ENCODE measurements at places on chromosomes 6 and 20.
A peak's percentile ranks its signal among the peaks of the same experiment; 100 is the strongest.

DNA sequence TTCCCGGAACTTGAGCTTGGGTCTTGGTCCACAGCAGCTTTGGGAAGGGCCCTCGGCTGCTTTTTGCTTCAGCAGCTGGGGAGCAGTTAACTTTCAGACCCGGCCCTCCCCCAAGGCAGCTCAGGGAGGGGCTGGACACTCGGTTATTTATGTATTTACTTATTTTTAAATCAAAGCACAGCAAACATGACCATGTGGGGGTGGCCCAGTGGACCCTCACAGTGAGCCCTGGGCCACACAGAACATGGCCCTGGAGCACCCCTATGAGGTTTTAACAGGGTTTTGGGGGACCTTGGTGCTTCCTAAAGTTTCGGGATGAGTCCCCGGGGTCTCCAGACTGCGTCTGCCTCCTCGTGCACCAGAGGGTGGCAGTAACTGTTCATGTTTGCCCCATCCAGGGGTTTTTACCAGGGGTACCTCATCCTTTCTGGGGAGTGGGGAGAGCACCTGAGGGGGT, 26.6 kb upstream of the NPBWR2 start:
- H3K4me3 ChIP-seq: no peak overlapping the region
- H3K27ac ChIP-seq: no peak overlapping the region
- no peak for DNase-seq
- no peaks in the 10 kb centered on the region for H3K4me1 ChIP-seq
- no peaks in the 10 kb centered on the region for H3K27me3 ChIP-seq
- no peaks in the 10 kb centered on the region for H3K36me3 ChIP-seq

DNA sequence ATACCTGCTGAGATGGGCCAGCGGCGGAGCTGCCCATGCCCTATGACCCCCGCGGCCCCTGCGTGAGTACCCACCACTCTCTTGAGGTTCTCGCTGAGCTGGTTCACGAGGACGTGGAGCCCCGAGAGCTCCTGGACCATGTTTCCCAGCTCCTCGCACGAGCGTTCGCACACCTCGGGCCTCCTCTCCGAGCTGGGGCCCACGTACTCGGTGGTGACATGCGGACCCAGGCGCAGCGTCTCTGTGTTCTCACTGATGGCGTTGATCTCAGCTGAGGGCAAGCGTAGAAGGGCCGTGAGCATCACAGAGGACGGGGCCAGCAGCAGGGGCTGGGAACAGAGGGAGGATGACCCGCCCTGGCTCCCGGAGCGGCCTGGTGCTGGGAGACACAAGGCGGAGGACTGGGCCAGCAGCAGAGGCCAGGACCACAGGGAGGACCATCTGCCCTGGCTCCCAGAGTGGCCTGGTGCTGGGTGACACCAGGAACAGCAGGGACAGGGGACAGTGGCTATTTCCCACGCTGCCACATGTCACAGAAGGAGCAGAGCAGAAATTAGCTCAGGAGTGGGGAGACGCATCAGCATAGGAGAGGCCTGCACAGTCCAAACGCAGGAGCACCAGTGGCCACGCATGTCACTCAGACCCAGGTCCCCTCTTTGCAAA, 11.8 kb downstream of the THBS2 start:
- H3K27me3 ChIP-seq: no peaks in the 10 kb centered on the region
- no peak overlapping the region for H3K4me3 ChIP-seq
- DNase-seq: no peak
- H3K4me1 ChIP-seq: no peaks in the 10 kb centered on the region

DNA sequence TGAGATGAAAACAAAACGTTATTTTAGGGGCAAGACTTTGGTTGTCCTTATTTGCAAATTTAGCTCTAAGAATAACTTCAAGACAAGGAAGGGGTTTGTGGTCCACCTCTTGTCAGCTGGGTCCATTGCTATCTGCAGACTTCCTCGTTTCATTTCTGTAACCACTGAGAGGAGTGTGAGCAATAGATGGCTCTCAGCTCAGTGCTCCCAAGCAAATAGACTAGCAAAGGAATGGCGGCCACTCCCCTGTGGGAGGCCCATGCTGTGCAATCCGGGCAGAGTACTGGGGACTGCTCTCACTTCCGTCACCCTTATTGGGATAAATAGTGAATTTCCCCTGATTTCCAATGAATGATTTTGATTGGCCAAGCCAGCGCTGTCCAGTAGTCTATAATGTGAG, 176.6 kb downstream of the ZDHHC14 start:
- no peak overlapping the region for H3K27ac ChIP-seq
- no peak for DNase-seq
- H3K27me3 ChIP-seq: no peaks in the 10 kb centered on the region
- H3K4me1 ChIP-seq: no peaks in the 10 kb centered on the region
- H3K4me3 ChIP-seq: no peak overlapping the region

DNA sequence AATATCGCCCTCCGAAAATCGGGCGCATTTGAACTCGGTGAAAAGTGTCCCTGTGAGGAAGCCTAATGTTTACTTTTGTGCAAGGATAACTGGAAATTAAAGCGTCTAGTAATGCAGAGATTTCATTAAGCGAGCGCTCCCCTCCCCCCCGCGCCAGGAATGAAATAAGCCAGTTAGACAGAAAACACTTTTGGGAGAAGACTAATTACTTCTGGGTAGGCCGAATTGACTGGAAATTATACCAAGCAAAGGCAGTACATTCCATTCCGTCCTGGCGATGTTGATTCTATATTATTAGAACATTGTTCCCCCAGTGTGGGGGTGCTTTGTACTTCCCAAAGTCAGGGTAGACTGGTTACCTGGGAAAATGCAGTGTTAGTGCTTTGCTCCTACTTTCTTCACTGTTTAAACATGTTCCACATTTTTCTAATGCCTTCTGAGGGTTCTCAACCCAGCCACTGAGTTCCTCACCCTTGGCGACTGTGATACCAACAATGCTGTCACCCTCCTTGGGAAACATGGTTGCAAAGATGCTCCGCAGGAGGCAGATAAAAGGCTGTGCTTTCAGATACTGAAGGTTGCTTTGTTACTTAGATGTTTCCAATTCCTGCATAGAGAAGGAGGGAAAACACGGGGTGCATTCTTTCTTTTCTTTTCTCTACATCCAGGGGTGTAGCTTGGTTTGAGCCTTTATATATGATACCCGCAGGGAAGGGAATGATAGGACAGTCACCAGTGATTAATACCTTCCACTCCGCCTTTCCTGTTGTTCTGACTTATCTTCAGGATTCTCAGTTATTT, 2.6 kb downstream of the GJA1 start:
- H3K27ac ChIP-seq: peak overlapping the region; percentile 87
- no peaks in the 10 kb centered on the region for H3K27me3 ChIP-seq

DNA sequence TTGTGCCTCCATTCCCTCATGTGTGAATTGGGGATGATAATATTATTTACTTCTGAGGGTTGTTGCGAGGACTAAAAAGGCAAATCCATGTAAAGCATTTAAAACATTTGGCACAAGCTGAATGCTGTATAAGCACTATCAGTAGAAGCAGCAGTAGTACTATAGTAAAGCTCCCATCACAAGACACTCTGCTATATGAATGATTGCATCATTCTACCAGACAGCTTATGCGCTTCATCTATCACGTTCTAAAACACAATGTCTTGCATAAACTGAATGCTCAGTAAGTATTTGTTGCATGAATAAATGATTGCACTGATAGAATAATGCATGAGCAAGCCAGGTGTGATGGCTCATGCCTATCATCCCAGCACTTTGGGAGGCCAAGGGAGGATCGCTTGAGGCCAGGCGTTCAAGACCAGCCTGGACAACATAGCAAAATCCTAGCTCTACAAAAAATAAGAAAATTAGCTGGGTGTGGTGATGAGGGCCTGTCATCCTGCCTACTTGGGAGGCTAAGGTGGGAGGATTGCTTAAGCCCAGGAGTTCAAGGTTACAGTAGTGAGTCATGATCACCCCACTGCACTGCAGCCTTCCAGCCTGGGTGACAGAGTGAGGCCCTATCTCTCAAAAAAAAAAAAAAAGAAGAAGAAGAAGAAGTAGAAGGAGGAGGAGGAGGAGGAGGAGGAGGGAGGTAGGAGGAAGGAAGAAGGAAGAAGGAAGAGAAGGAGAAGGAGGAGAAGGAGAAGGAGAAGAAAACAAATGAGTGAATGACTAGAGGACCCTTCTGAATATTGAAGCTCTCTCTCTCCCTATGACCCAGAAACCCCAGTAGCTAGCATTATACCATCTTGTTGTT, 50.0 kb upstream of the FOXO3 start:
- H3K27ac ChIP-seq: no peak overlapping the region
- no peak overlapping the region for H3K4me3 ChIP-seq
- no peaks in the 10 kb centered on the region for H3K36me3 ChIP-seq
- no peaks in the 10 kb centered on the region for H3K4me1 ChIP-seq

- H3K36me3 ChIP-seq: no peaks in the 10 kb centered on the region
- H3K4me3 ChIP-seq: peak overlapping the region; percentile 77
- H3K27ac ChIP-seq: peak overlapping the region; percentile 98
- H3K4me1 ChIP-seq: peaks cover 8% of the 10 kb centered on the region
- H3K27me3 ChIP-seq: no peaks in the 10 kb centered on the region
Observed at GRCh38 chr6:35260591-35261570, 1.3 kb downstream of the ZNF76 start.

DNA sequence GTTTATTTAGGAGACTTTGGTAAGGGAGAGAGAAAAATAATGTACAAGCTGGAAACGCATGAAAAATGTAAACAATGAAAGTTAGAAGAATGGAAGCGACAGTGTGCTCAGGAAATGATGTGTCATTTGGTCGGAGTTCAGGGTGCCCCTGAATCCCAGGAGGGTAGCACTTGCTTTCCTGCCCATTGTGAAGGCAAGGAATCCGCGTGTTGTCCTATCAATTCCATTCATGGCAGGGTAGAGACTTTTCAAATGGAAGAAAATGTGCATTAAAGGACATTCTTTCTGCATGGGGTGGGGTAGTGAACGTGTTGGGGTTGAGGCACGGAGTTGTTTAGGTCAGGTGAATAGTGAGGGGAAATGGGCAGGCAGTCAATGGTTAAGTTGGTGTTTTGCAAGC, 33.7 kb downstream of the GCNT2 start:
- no peaks in the 10 kb centered on the region for H3K27me3 ChIP-seq
- peak overlapping the region; percentile 59 for H3K4me3 ChIP-seq
- H3K27ac ChIP-seq: peak overlapping the region; percentile 41
- H3K4me1 ChIP-seq: peaks cover 34% of the 10 kb centered on the region
- H3K36me3 ChIP-seq: no peaks in the 10 kb centered on the region

DNA sequence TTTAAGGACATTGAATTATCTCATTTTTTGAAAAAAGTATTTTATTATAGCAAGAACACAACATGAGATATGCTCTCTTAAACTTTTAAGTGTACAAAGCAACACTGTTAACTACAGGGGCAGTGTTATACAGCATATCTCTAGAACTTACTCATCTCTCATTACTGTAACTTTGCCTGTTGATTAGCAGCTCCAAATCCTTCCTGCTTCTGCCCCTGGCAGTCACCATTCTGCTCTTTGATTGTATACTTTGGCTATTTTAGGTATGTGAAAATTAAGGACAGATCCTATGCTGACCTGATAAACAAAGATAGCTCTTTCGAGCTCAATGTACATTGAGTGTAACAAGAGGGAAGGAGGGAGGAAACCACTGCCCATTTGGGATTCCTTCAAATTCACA, 1349.8 kb upstream of the GJE1 start:
- H3K4me3 ChIP-seq: no peak overlapping the region
- peaks cover 6% of the 10 kb centered on the region for H3K4me1 ChIP-seq
- H3K27me3 ChIP-seq: no peaks in the 10 kb centered on the region
- no peak for DNase-seq

GRCh38 chr20:47740121-47740861, 45.0 kb downstream of the SULF2 start:
- no peak overlapping the region for H3K4me3 ChIP-seq
- no peak for DNase-seq
- no peaks in the 10 kb centered on the region for H3K27me3 ChIP-seq
- H3K36me3 ChIP-seq: no peaks in the 10 kb centered on the region
- H3K27ac ChIP-seq: no peak overlapping the region

DNA sequence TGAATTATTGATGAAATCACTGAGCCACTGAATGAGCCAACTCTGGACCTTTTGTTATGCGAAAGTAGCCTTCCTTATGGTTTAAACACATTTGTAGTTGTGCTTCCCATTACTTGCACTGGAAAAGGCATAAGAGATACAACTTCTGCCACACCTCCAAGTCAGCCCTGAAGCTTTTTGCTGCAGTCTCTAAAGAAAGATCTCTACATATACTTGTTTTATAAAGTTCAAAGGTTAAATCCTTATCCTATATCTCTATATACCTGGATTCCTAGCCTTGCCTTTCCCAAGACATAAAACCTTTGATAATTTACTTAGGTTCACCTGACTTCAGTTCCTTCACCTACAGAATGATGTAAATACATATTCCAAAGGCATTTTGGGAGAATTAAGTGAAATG, 132.0 kb downstream of the PTPRK start:
- no peak for DNase-seq
- no peaks in the 10 kb centered on the region for H3K27me3 ChIP-seq
- no peaks in the 10 kb centered on the region for H3K36me3 ChIP-seq
- no peak overlapping the region for H3K4me3 ChIP-seq

- H3K27me3 ChIP-seq: no peaks in the 10 kb centered on the region
- no peaks in the 10 kb centered on the region for H3K4me1 ChIP-seq
- no peak overlapping the region for H3K27ac ChIP-seq
Observed at GRCh38 chr6:107655245-107655644, 165.3 kb downstream of the SOBP start.

- no peak overlapping the region for H3K4me3 ChIP-seq
- H3K36me3 ChIP-seq: no peaks in the 10 kb centered on the region
- H3K27ac ChIP-seq: no peak overlapping the region
- H3K27me3 ChIP-seq: no peaks in the 10 kb centered on the region
Observed at GRCh38 chr20:14707026-14707680, 369.7 kb upstream of the FLRT3 start.

- H3K27me3 ChIP-seq: no peaks in the 10 kb centered on the region
- no peak overlapping the region for H3K27ac ChIP-seq
- no peaks in the 10 kb centered on the region for H3K4me1 ChIP-seq
- peaks cover 71% of the 10 kb centered on the region for H3K36me3 ChIP-seq
- DNase-seq: no peak
Observed at GRCh38 chr20:3275064-3275935, 36.3 kb upstream of the SLC4A11 start.

DNA sequence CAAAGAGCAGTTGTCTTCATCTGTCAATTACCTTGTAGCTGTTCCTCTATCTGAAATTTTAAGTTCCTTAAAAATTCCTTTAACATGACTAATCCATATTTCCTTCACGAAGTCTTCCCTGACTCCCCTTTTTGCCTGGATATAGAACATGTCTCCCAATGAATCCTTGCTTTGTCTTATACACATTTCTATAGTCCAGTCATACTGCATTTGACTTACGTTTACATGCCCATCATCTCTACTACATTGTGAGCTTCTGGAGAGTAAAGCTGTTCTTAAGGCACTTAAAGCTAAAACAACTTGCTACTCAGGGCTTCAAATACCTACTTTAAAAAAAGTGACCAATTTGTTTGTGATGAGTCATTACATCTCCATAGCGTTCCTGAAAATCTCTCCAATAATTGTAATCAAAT, 4.9 kb downstream of the REV3L start:
- no peaks in the 10 kb centered on the region for H3K36me3 ChIP-seq
- no peaks in the 10 kb centered on the region for H3K27me3 ChIP-seq
- no peak for DNase-seq
- H3K27ac ChIP-seq: no peak overlapping the region
- no peak overlapping the region for H3K4me3 ChIP-seq

DNA sequence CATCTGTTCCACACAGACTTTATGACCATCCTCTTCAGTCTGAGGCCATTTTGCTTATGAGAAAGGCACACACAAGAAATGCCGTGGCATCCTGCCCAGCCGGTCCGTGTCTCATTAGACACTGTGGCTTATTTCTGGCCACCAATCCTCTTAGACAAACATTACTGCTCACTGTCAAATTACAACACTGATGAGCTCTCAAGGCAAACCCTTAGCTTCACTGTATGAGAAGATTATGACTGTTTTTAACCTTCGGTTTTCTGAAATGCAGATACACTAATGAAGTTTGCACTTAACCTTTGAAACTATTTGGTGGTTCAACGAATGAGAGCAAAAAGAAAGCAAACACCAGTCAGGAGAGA, 50.5 kb upstream of the DST start:
- DNase-seq: peak; percentile 83
- H3K27me3 ChIP-seq: no peaks in the 10 kb centered on the region
- no peaks in the 10 kb centered on the region for H3K4me1 ChIP-seq
- peak overlapping the region; percentile 53 for H3K4me3 ChIP-seq
